GF-D8 (cell line): ENCODE measurements at places on chromosomes 4 and X.

- no peak for DNase-seq
Observed at GRCh38 chr4:176751061-176751460, 41.7 kb downstream of the VEGFC start.

GRCh38 chr4:122783301-122784215 lies 43.1 kb upstream of the FGF2 start:
- DNase-seq: no peak

- no peak for DNase-seq
Observed at GRCh38 chr4:138659037-138659811, 356.4 kb upstream of the NOCT start.

DNA sequence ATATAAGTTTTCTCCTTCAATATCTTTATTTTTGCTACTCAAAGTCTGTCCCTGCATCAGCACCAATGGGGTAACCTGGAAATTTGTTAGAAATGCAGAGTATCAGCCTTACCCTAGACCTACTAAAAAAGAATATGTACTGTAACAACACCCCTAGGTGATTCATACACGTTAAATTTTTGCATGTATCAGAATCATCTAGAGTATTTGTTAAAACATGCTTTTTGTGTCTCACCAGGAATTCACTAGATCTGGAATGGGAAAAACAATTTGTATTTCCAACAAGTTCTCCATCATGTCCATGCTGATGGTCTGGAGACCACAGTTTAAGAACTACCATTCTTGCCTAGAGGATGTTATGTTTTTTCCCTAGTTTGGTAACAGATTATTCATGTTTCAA lies 196.0 kb upstream of the EDNRA start:
- DNase-seq: no peak

DNA sequence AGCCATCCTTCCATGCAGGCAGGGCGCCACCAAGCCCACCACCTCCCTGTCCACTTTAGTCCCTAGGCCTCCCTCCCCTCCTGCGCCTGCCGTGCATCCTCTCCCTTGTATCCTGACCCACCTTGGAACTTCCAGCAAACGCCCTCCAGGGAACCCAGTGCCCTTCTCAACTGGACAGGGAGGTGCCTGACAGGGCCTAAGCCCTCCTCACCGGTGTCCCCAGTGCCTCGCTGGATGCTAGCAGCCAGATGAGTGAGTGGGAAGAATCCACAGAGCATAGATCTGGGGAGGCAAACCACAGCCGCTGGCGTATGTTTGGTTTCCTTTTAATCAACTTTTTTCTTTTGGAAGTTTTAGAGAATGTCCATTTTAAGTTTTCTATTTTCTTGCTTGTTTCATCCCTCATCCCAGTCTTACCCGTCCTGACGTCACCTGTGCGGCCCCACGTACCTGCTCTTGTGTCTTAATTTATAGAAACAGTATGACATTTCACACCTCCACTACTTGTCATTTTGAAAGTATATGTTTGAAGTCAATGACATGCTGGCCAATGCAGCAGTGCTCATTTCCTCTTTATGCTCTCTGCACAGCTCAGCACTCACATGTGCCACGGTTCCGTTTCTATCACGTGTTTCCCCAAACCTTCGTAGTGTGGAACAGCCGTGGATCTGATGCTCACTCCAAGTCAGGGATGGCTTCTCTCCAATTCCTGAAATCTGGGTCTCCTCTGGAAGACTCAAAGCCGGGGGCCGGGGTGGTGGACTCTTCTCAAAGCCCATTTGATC lies 3.4 kb upstream of the HMX1 start:
- no peak for DNase-seq

DNA sequence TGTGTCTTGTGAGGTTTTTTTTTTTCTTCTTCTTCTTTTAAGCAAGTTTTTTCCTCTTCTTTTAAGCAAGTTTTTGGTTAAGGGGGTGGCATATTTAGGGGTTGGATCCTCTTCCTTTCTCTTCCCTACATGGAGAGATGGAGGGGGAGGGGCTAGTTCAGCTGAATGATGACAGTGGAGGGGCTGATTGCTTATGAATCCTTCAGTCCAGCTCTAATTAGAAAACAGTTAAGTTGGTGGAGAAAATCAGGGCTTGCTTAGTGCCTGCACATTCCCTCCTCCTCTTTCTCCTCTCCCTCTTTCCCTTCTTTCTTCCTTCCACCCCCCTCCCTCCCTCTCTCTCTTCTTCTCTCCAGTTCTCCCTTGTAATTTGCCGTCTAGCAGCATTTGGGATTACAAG lies 4.4 kb upstream of the HAND2 start:
- DNase-seq: no peak

GRCh38 chrX:24333371-24333770 lies 19.5 kb upstream of the SUPT20HL2 start:
- DNase-seq: no peak

GRCh38 chr4:141179474-141180373 lies 41.0 kb upstream of the ZNF330 start:
- no peak for DNase-seq

GRCh38 chr4:155607481-155607880 lies 59.2 kb upstream of the GUCY1A1 start:
- DNase-seq: no peak

DNA sequence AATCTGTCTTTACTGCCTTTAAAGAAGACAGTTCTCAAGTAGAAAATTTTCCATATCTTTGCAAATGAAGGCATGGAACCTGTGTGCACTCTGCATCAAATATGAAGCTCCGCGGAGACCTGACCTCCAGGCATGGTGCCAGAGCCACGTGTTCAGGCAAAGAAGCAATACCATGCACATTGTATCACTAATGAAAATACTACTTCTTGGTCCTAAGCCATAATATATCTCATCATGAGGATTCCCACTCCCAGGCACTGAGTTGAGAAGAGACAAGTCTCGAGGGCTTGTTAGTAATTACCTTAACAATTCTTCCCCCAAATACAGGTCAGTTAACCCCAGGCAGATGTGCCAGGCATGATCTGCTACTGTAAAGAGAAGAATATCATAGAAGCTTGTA lies 56.7 kb downstream of the PCDH19 start:
- DNase-seq: no peak

GRCh38 chr4:12118651-12119213 lies 690.0 kb upstream of the HS3ST1 start:
- DNase-seq: no peak

DNA sequence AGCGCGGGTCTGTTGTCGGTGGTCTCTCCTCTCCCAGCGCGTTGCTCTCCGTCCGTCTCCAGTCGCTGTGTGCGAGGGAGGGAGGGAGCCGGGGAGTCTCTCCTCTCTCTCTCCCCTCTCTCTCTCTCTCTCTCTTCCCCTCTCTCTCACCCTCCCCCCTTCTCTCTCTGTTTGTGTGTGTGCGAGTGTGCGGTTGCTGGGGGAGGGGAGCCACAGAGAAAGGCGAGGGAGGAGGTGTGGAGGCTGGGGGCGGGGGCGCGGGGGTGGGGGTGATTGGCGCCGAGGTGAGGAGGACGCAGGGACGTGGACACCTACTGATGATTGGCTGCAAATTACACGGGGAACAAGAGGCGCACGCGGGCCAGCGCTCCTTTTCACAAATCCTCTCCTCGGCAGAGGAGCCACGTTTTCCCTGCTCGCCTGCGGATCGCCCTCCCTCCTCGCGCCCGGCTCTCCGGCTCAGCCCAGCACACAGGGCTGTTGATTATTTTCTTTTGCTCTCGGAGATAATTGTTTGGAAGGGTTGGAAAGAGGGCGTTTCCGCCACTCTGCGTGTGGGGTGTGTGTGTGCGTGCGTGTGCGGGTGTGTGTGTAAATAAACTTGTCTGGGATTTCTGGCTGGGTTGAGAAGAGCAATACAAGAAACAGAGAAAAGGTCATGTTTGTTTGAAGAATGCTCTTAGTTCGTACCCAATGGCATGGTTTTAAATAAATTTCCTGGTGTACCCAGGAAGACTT lies at the start of gene CXXC4:
TSS of gene CXXC4 (minus strand) at position 73 of the 738 bp plus-strand sequence. CDS start 3,092 bp downstream, outside the sequence.
- no peak for DNase-seq

DNA sequence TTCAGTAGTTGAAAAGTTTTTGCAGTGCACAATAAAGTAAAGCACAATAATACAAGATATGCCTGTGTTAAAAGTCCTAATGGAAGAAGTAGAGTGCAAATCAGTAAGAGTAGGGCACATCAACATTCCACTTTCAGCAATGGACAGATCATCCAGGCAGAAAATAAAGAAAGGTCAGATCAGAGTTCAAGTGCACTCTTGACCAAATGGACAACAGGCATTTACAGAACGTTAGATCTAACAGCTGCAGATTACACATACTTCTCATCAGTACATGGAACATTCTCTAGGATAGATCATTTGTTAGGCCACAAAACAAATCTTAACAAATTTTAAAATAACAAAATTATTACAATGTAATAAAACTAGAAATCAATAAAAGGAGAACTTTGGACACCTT lies 1373.5 kb upstream of the PABPC4L start:
- no peak for DNase-seq

DNA sequence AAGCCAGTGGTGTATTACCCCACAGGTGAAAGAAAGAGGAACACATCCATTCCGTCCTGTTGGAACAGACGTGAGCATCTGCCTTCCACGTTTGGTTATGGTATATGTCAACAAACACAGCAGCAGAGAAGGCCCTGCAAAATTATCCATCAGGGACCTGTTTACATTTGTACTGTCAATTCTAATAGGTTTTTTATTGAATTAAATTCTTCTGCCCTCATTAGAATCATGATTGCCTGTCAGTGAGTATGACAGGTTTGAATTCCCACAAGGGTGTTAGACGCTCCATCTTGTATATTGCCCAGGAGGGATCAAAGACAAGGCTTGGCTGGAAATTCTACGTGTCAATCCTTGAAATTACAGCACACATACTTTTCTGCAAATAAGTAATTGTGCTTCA lies 339.9 kb upstream of the NOCT start:
- no peak for DNase-seq

GRCh38 chr4:138982754-138983153 lies 32.8 kb upstream of the NOCT start:
- no peak for DNase-seq

DNA sequence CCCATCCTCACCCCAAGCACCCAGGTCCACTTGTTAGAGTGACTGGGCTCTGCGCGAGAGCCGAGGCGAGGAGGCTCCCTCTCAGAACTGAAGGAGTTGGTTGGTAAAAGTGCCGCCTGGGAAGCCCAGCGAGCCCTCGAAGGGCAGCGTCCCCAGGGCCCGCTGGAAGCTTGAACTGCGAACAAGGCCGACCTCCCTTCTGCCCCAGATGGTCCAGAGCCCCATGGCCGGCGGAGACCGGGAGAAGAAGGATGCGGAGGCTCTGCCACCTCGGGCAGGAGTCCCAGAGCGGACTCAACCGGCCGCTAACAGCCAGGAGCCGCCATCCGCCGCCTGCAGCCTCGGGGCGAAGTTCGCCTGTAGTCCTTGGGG lies 116.3 kb upstream of the TEX13C start:
- DNase-seq: no peak

DNA sequence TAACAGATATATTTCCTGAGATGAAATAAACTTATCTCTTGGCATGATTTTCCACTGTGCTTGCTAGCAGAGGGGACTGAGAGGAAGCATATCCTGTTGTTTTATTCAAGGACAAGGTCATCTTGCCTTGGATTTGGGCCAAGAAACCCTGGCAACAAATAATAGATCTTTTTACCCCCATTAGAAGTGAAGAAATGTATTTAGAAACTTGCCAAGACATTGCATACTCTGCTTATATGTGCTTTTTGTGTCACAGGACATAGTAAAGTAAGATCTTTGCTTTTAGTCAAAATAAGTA lies 170.2 kb downstream of the RAPGEF2 start:
- no peak for DNase-seq

GRCh38 chr4:173424899-173425805 lies 26.2 kb upstream of the SCRG1 start:
- no peak for DNase-seq

- DNase-seq: no peak
Observed at GRCh38 chr4:82585690-82586435, 24.1 kb upstream of the TMEM150C start.

DNA sequence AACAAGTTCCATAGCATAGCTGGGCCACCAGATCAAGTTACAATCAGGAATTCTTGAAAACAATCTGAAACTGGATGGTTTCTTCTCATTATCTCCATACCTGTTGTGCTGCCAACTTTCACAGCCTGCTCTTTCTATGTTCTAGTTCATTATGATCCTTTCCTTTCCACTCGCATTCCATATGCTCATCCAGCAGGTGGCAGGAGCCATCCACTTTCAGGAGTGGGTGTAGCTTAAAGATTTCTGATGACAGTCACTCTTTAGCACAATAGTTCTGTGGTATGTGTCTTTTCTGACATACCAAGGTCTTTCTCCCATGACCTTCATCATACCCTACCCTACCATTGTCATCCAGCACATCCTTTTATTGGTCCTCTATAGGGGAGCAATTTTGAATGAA lies 46.4 kb downstream of the PAGE2 start:
- DNase-seq: no peak

DNA sequence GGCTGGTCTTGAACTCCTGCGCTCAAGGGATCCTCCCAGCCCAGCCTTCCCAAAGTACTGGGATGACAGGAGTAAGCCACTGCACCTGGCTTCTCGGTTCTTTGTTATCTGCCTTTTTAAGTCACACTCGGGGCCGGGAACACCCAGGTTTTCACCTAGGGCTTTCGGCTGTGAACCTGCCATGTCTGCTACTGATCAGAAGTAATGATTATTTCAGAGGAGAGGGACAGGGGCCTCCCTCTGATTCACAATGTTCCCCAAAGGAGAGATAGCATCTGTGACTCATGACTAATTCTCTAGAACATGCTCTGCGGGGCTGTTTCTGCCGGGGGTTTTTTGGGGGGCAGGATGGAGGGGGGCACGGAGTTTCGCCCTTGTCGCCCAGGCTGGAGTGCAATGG lies 26.9 kb downstream of the CRLF2 start:
- DNase-seq: no peak

DNA sequence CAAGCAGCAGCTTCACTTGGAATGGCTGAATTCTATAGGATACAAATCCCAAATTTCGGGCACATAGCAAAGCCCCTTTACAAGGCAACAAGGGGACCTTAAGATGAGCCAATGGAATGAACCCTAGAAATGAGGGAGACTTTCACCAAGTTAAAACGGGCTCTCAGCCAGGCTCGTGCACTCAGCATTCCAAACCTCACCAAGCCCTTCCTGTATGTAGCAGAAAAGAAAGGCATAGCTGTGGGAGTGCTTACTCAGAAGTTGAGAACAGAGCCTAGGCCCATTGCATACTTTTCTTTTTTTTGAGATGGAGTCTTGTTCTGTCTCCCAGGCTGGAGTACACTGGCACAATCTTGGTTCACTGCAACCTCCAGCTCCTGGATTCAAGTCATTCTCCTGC lies 10.8 kb upstream of the HERC5 start:
- no peak for DNase-seq

DNA sequence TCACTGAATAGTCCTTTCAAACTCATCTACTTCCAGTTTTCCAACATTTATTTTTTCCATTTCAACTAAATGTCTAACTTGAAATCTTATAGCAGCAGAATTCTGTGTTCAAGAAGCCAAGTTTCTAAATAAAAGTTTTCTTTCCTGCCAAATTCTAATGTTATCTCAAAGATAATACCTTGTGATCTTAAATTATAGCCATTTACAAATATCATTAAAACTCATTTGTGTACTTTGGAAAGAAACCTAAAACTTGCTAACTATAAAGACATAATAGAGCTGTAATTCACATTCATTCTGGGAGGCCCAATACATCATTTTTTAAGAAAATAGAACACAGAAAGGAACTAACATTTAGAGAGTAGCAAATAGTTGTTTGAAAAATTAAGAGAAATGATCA lies 83.9 kb downstream of the MAD2L1 start:
- DNase-seq: no peak

- peak; percentile 30 for DNase-seq
Observed at GRCh38 chrX:153968754-153969124, 2.9 kb downstream of the HCFC1 start.

- DNase-seq: no peak
Observed at GRCh38 chrX:143462696-143463095, 54.6 kb downstream of the SPANXN3 start.
